Activated T-helper 17 cell treated with anti-CD3 and anti-CD28 coated beads, Interleukin-2, amount 50 U/mL, for 72 hours (primary cell): ENCODE measurements at places on chromosomes 6 and 20. TPM values are rescaled to one million over a fixed set of nuclear protein-coding genes. Genes with fewer than 3 reads are reported as not detected.

The NOTCH4 gene
- 0.73 TPM for total RNA-seq

The PDYN gene
- not detected for total RNA-seq

The LSM2 gene
- 92.5 TPM for total RNA-seq

The SMAP1 gene
- total RNA-seq, result 24.0 TPM

The BNIP5 gene
- total RNA-seq, result not detected

The ARMH2 gene
- total RNA-seq, result 0.43 TPM

The JPH2 gene
- total RNA-seq, result 0.09 TPM

The LINC00237 gene
- not detected for total RNA-seq

The SPATA25 gene
- total RNA-seq, result 0.74 TPM

The VSX1 gene
- not detected for total RNA-seq

The ACTL10 gene
- 1.5 TPM for total RNA-seq

The SH3BGRL2 gene
- total RNA-seq, result 0.06 TPM

The SLC17A3 gene
- 0.67 TPM for total RNA-seq

The CLIC5 gene
- total RNA-seq, result 10.7 TPM

The FAM120B gene
- 22.5 TPM for total RNA-seq

The EEF1A1 gene
- total RNA-seq, result 18,243 TPM

The CD83 gene
- 12.3 TPM for total RNA-seq

The PLG gene
- total RNA-seq, result not detected

The SALL4 gene
- 0.04 TPM for total RNA-seq

The BTN1A1 gene
- not detected for total RNA-seq

The PKIB gene
- total RNA-seq, result 1.1 TPM

The OR2H2 gene
- not detected for total RNA-seq

The CYP24A1 gene
- not detected for total RNA-seq

The HLA-DMB gene
- 2.7 TPM for total RNA-seq

The OPRL1 gene
- total RNA-seq, result 0.56 TPM

The USP49 gene
- total RNA-seq, result 8.0 TPM

The SAPCD1 gene
- total RNA-seq, result 12.1 TPM

The OR2B6 gene
- 0.54 TPM for total RNA-seq

The GPR6 gene
- not detected for total RNA-seq

The PTK6 gene
- total RNA-seq, result 1.9 TPM

The DNAH8 gene
- total RNA-seq, result 0.09 TPM

The CST7 gene
- 38.2 TPM for total RNA-seq

The LY6G6F gene
- not detected for total RNA-seq

The ACTR5 gene
- 9.9 TPM for total RNA-seq

The EYA4 gene
- total RNA-seq, result not detected

The GPSM3 gene
- 227 TPM for total RNA-seq

The EMILIN3 gene
- not detected for total RNA-seq

The MYO6 gene
- total RNA-seq, result 4.0 TPM

The LIN28B gene
- not detected for total RNA-seq

The SLC25A27 gene
- total RNA-seq, result 0.13 TPM

The ADGRF1 gene
- not detected for total RNA-seq

The ZCCHC3 gene
- 16.6 TPM for total RNA-seq

The ASIP gene
- not detected for total RNA-seq

The DDX43 gene
- total RNA-seq, result 0.90 TPM

The TMEM244 gene
- total RNA-seq, result not detected

The HTR1E gene
- total RNA-seq, result not detected

The KCNQ5 gene
- total RNA-seq, result 1.3 TPM

The PPIL6 gene
- 0.39 TPM for total RNA-seq

The BCAS1 gene
- total RNA-seq, result 0.11 TPM
